ENCODE measurements at places on chromosomes 16 and 17.

GRCh38 chr17:66379996-66380395, 77.6 kb downstream of the PRKCA start:
- no peak for DNase-seq

- no peak for DNase-seq
Measured at GRCh38 chr17:81238490-81238814, 403 bp downstream of the TEPSIN start.

DNA sequence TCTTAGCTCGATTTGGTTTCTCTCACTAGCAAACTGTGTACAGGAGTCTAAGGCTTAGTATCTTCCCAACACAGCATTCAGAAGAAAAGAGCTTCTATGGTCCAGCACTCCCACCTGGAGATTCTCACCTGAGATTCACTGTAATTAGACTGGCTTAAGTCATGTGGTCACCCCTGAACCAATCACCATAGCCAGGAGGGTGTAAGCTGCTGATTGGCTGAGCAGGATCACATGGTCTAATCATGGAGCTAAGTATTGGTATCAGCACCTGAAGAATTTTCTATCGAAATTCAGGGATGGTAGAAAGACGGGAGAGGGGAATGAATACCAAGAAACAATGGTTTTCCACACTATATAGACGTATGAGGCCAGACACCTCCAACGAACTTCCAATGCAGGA, 359.8 kb upstream of the ERCC4 start:
- no peak for DNase-seq

DNA sequence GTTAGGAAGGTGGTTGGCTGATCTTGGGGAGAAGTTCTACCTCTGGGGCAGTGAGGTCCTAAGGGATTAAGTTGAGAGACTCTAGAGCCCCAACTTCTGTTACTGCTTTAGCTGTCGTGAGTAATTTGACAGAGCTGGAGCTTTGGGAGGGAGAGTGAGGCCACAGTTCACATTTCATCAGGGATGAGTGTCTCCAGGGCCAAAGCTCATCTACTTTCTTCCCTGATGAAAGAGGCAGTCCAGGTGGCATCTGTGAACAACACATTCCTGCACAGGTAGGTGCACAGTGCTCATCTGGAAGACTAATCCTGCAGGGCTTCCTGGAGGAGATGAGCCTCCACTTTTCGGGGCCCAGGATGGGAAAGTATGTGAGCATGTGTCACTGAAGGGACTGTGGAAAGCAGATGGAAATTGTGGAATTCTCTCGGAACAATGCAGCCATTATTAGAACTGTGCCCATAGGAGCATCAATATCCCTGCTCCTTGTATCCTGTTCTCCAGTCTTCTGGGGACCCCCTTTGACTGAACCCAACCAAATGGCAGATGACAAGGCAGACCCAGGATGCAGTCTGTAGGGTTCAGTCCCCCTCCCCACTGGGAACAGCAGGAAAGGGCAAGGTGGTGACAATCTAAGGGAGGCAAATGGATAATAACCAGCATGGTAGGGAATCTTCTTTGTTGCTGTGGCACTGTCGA, 9.0 kb downstream of the DYNLL2 start:
- no peak for DNase-seq

GRCh38 chr16:48101069-48101674, 54.6 kb downstream of the ABCC12 start:
- DNase-seq, result peak; percentile 34

DNA sequence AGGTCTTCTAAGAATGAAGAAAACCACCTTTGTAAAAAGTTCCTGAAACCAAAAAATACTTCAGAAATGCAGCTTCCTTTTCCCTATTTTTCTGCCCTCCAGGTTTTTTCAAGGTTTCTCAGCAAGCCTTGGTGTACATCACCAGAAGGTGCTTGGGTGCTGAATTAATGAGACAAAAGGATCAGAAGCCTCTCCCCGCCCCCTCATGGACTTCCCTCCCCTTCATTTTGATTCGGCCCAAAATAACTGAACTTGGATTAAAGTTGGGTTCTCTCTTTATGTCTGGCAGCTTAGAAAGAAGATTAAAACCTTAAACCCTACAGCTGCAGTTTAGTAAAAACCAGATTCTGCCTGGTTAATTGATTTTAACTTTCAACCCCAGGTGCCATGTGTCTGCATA, 121.7 kb upstream of the ERCC4 start:
- no peak for DNase-seq

Data from GM12864 (cell line).